K562 (cell line): ENCODE measurements at places on chromosomes 6 and 20.

GRCh38 chr6:3001773-3002293 lies 2.1 kb downstream of the NQO2 start:
- H3K4me3 ChIP-seq = peak overlapping the region; percentile 86
- H3K36me3 ChIP-seq = peaks cover 46% of the 10 kb centered on the region
- peaks cover 23% of the 10 kb centered on the region for H3K4me1 ChIP-seq
- DNase-seq = peak; percentile 78
- no peaks in the 10 kb centered on the region for H3K27me3 ChIP-seq

- H3K27ac ChIP-seq = no peak overlapping the region; the same call in 2 of the 3 replicates
- H3K4me1 ChIP-seq = peaks cover 29% of the 10 kb centered on the region
- DNase-seq = no peak
- no peaks in the 10 kb centered on the region for H3K27me3 ChIP-seq
Measured at GRCh38 chr20:57394121-57395082, 3.2 kb downstream of the RBM38 start.

DNA sequence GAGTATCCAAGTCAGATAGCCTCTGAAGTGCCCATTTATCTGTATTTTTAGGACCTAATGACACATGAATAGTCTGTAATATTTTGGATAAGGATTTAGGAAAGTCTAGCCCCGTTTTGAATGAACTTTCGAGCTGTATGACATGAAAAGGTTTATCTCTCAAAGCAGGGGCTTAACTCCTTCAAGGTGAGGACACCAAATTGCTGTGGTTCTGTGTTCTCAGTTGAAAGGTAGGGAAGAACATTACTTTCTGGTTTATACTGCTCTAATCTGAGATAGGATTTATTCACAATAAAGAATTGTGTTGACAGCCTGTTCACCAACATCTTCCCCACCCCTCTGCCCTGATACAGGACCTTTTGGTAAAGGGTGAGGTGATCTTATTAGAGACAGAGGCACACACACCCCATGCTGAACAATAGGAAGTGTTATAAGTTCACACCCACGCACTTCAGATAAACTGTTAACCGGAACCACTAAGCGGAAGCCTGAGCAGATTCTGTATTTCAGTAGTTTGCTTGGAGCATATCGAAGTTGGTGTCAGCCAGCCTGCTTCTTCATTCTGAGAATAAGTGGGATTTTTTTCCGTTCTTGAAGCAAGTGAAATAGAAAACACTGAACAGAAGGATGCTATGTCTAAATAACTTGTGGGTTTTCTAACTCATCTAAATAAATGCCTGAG lies 223.3 kb downstream of the TMEM242 start:
- peak overlapping the region; percentile 19; the same call in 2 of the 3 replicates for H3K27ac ChIP-seq
- H3K4me3 ChIP-seq = no peak overlapping the region
- peaks cover 7% of the 10 kb centered on the region; the same call in 1 of the 3 replicates for H3K36me3 ChIP-seq
- H3K27me3 ChIP-seq = no peaks in the 10 kb centered on the region
- peak; percentile 71 for DNase-seq

GRCh38 chr20:58715391-58715800 lies 22.8 kb downstream of the NPEPL1 start:
- peaks cover 27% of the 10 kb centered on the region; the same call in 1 of the 2 replicates for H3K4me1 ChIP-seq
- no peak overlapping the region for H3K27ac ChIP-seq
- no peaks in the 10 kb centered on the region for H3K36me3 ChIP-seq

- no peaks in the 10 kb centered on the region for H3K36me3 ChIP-seq
- H3K27me3 ChIP-seq = peaks cover 22% of the 10 kb centered on the region
- DNase-seq = peak; percentile 43
- peaks cover 12% of the 10 kb centered on the region for H3K4me1 ChIP-seq
- H3K27ac ChIP-seq = no peak overlapping the region
Measured at GRCh38 chr20:38599410-38599882, 2.2 kb upstream of the ARHGAP40 start.

GRCh38 chr6:113120224-113120581 lies 736.9 kb upstream of the MARCKS start:
- no peaks in the 10 kb centered on the region for H3K4me1 ChIP-seq
- H3K27ac ChIP-seq = no peak overlapping the region
- no peak for DNase-seq
- no peaks in the 10 kb centered on the region for H3K27me3 ChIP-seq

DNA sequence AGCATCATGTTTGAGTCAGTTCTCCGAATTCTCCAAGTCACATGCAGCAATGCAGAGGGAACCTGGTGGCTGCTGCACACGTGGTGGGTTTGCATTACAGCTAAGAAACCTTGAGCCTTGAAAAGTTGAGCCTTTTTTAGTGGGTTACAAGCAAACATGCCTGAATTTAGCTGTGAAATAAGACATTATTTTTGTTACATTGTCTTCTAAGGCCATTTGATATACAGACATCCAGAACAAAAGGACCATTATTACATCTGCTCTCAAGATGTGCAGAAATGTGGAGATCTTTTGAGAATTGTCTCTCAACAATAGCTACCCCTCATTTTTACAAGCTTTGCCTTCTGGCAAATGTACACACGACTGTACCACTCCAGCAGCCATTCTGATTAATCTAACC lies 720.5 kb upstream of the SLC35B3 start:
- H3K36me3 ChIP-seq = no peaks in the 10 kb centered on the region
- H3K4me1 ChIP-seq = no peaks in the 10 kb centered on the region
- no peaks in the 10 kb centered on the region for H3K27me3 ChIP-seq
- H3K4me3 ChIP-seq = no peak overlapping the region

DNA sequence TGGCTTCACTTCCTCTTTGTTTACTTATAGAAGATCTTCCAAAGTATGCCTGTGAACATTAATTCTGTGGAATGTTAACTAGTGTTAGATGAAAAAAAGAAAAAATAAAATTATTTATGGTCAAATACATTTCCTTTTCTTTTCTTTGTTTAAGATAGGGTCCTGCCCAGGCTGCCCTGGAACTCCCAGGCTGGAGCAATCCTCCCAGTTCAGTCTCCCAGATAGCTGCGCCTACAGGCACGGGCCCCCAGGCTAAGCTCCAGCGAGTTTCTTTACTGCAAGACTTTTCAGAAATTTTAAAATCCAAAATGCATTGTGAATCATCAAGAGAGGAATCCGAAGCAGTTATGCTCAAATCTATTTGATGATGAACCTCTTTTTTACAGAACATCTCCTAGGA lies 39.3 kb upstream of the IL20RA start:
- H3K4me1 ChIP-seq = no peaks in the 10 kb centered on the region
- no peak overlapping the region for H3K4me3 ChIP-seq
- H3K36me3 ChIP-seq = no peaks in the 10 kb centered on the region
- no peak overlapping the region for H3K27ac ChIP-seq
- no peaks in the 10 kb centered on the region for H3K27me3 ChIP-seq
- no peak for DNase-seq

GRCh38 chr6:16769986-16770376 lies 8.7 kb upstream of the ATXN1 start:
- no peak overlapping the region for H3K27ac ChIP-seq
- H3K36me3 ChIP-seq = no peaks in the 10 kb centered on the region
- DNase-seq = no peak
- no peak overlapping the region for H3K4me3 ChIP-seq

GRCh38 chr20:33796263-33796906 lies 14.8 kb upstream of the CHMP4B start:
- no peak for DNase-seq
- no peaks in the 10 kb centered on the region for H3K27me3 ChIP-seq
- no peak overlapping the region for H3K27ac ChIP-seq
- no peaks in the 10 kb centered on the region for H3K36me3 ChIP-seq
- no peak overlapping the region for H3K4me3 ChIP-seq

DNA sequence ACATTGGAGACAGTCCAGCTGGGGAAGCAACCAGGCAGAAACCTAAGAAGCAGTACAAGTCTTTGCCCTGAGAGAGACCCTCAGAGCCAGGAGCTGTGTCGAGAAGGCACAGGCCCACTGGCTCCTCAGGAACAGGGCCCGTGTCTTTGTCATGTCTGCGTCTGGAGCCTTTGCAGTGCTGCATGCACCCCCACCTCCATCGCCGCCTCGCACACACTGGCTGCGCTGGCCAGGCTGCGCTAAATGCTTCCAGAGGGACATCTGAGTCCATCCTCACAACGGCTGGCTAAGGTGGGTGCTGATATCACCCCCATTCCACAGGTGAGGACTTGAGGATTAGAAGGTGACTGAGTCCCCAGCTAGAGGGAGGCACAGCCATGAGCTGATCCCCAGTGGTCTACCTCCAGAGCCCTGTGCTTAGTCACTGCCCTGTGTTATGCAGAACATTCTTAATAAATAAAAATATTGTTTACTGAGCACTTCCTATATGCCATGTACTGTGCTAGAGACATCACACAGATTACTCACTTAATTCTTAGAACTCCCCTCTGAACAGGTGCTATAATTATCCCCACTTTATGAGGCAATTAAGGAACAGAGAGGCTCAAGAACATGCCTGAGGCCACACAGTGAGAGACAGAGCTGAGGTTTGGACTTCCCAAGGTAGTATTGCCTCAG lies 27.6 kb downstream of the GABRR2 start:
- no peak for DNase-seq
- no peaks in the 10 kb centered on the region for H3K36me3 ChIP-seq
- no peak overlapping the region for H3K27ac ChIP-seq
- no peak overlapping the region for H3K4me3 ChIP-seq

DNA sequence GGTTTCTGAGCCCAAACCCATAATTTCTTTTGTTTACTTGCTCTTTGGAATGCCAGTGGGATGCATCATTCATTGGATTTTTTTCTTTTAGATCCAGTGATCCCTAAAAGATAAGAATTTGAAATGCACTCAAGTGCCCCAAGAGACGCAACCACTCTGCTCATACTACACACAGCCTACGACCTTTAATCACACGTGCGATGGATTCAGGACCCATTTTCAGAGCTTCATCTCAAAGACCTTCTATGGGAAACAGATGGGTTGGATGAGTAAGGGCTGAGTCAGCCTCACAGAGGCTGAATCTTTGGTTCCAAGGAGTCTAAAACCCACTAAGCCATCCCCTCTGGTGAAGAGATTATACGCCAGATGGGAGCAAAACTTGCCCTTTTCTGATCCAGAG lies 265.5 kb upstream of the EXOC2 start:
- H3K27me3 ChIP-seq = peaks cover 28% of the 10 kb centered on the region
- no peaks in the 10 kb centered on the region for H3K4me1 ChIP-seq
- no peak overlapping the region for H3K4me3 ChIP-seq
- H3K27ac ChIP-seq = no peak overlapping the region
- H3K36me3 ChIP-seq = no peaks in the 10 kb centered on the region
- DNase-seq = no peak

GRCh38 chr20:38094373-38094891 lies 60.9 kb downstream of the RPRD1B start:
- H3K27ac ChIP-seq = peak overlapping the region; percentile 62; the same call in 1 of the 3 replicates
- DNase-seq = no peak
- peaks cover 34% of the 10 kb centered on the region for H3K36me3 ChIP-seq
- peaks cover 4% of the 10 kb centered on the region; the same call in 1 of the 2 replicates for H3K4me1 ChIP-seq
- no peak overlapping the region for H3K4me3 ChIP-seq

GRCh38 chr20:45358282-45359068 lies 4.5 kb upstream of the SYS1 start:
- no peaks in the 10 kb centered on the region for H3K27me3 ChIP-seq
- peak overlapping the region; percentile 22; the same call in 2 of the 3 replicates for H3K27ac ChIP-seq
- peaks cover 5% of the 10 kb centered on the region for H3K4me1 ChIP-seq
- peak; percentile 55 for DNase-seq
- H3K36me3 ChIP-seq = no peaks in the 10 kb centered on the region

DNA sequence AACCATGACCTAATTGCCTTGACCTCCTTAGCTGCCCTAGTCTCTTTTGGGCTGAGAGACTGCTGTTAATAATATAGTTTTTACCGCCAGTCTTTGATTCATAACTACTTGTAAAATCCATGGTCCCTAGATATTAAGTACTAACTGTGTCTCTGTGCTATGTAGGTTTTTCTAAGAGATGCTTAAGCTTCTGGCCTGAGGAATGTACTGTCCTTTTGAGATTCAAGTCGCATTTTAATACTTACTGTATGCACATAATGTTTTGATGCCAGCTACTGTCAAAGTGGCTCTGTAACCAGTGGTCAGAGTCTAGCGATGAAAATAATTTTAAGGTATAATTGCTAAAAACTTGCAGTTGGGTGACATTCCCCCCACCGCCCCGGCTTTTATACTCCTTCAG lies 2.1 kb downstream of the AKAP12 start:
- no peaks in the 10 kb centered on the region for H3K4me1 ChIP-seq
- DNase-seq = no peak
- H3K27me3 ChIP-seq = peaks cover 40% of the 10 kb centered on the region
- no peaks in the 10 kb centered on the region for H3K36me3 ChIP-seq
- H3K27ac ChIP-seq = no peak overlapping the region
- no peak overlapping the region for H3K4me3 ChIP-seq

- H3K36me3 ChIP-seq = peaks cover 38% of the 10 kb centered on the region
- H3K27ac ChIP-seq = no peak overlapping the region
- no peaks in the 10 kb centered on the region for H3K27me3 ChIP-seq
- H3K4me1 ChIP-seq = peaks cover 2% of the 10 kb centered on the region; the same call in 1 of the 2 replicates
Measured at GRCh38 chr20:32192698-32193097, 14.8 kb downstream of the PLAGL2 start.

DNA sequence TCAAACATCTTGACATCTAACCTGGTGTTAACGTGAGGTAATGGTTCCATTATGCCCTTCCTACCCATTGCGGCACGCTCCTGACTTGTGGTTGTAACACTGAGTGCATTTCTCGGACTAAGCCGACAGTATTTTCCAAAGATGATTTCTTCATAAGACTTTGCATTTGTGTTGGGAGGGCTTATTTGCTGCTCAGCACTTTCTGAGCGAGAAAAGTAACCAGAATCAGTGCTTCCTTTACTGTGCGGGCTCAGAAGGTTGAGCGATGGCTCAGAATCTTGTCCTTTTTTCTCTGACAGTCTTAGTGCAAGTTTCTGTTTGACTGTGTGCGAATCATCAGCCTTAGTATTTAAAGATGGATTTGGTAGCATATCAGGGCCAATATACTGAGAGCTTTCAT lies 171.7 kb downstream of the HIVEP2 start:
- no peaks in the 10 kb centered on the region for H3K4me1 ChIP-seq
- no peak overlapping the region for H3K4me3 ChIP-seq
- peaks cover 44% of the 10 kb centered on the region for H3K27me3 ChIP-seq

GRCh38 chr6:18004256-18004985 lies 17.0 kb upstream of the KIF13A start:
- H3K4me3 ChIP-seq = no peak overlapping the region
- no peaks in the 10 kb centered on the region; the same call in 2 of the 3 replicates for H3K4me1 ChIP-seq
- H3K36me3 ChIP-seq = no peaks in the 10 kb centered on the region

DNA sequence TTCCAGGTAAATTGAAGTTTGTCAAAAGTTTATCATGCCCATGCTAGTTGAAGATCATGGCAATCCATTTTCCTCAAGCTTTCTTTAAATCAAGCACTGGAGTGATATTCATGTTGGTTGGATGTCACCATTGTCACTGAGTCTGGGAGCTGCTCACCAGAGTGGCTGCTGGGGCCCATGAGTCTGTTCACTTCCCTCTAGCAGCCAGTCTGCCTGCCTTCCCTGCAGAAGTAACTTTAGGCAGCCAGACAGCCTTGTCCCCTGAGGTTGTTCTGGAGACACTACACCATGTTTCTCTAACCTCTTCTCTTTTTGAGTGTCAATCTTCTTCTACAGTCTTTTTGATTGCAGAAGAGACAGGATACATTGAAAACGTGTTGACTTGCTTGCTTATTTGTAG lies 5.5 kb downstream of the SIRT5 start:
- no peak for DNase-seq
- H3K4me1 ChIP-seq = peaks cover 8% of the 10 kb centered on the region
- H3K4me3 ChIP-seq = no peak overlapping the region
- no peak overlapping the region for H3K27ac ChIP-seq
- H3K36me3 ChIP-seq = no peaks in the 10 kb centered on the region

- no peak for DNase-seq
- H3K36me3 ChIP-seq = no peaks in the 10 kb centered on the region
- no peaks in the 10 kb centered on the region for H3K4me1 ChIP-seq
- H3K27me3 ChIP-seq = no peaks in the 10 kb centered on the region
Measured at GRCh38 chr20:48275286-48276020, 490.2 kb upstream of the SULF2 start.

GRCh38 chr20:14989535-14990290 lies 652.3 kb upstream of the FLRT3 start:
- H3K36me3 ChIP-seq = no peaks in the 10 kb centered on the region
- H3K27ac ChIP-seq = no peak overlapping the region
- H3K27me3 ChIP-seq = no peaks in the 10 kb centered on the region
